HFFc6 (cell line): ENCODE measurements at places on chromosomes 1 and 21.

GRCh38 chr1:214563881-214564280 lies 12.5 kb upstream of the PTPN14 start:
- DNase-seq: no peak

- peak; percentile 49 for DNase-seq
Measured at GRCh38 chr1:145918992-145919939, 749 bp upstream of the PEX11B start.

- peak; percentile 83 for DNase-seq
Measured at GRCh38 chr1:243924188-243924587, 74.1 kb upstream of the AKT3 start.

DNA sequence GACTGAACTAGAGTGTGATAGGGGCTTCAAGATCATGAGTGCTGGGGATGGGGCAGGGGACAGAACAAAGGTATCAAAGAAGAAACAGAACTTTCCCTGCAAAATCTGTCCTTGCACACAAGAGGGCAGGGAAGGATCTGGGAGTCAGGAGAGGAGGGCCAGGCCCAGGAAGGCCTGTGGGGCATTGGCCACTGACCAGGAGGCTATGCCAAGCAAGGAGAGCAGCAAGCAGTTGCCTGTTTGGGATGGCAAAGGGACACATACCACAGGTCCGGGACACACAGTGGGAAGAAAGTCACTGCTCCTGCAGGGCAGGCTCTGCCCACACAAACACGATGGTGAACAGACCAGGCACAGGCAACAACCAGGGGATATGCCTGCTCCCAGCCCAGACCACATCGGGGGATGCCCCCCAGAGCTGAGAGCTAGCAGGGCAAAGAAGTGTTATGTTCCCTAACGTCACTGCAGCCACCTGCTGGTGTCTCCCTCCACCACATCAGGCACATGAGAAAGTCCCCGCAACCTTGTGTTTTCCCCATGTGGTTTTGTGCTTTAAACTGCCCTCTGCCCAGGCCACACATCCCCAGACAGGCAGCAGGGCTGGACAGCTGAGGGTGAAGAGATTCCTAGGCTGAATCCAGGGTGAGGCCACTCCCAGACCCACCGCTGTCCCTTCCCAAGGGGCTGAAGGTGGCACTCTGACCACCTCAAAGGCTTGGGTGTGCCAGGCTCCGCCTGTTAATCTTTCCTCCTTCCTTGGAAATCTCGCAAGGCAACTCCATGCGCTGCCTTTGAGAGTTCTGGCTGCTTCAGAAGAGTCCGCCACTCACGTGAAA lies 53.6 kb downstream of the KIF21B start:
- no peak for DNase-seq

DNA sequence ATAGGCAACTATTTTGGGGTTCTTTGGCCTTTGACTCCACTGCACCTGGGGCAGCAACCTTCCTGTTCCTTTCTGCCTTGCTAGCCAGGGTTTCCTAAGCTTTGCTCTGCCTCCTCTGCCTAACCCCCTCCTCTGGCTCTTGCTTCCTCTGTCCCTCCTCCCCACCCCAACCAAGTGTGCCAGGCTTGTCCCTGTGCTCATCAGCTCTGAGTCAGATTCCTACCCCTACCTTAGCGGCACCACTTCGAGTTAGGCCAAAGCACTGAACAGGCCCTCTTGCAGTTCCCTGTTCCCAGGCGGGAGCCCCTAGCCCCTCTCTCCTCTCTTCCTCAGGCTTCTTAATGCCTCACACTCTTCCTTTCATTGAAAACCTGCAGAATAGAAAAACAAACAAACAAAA lies 74.8 kb upstream of the HAO2 start:
- no peak for DNase-seq

DNA sequence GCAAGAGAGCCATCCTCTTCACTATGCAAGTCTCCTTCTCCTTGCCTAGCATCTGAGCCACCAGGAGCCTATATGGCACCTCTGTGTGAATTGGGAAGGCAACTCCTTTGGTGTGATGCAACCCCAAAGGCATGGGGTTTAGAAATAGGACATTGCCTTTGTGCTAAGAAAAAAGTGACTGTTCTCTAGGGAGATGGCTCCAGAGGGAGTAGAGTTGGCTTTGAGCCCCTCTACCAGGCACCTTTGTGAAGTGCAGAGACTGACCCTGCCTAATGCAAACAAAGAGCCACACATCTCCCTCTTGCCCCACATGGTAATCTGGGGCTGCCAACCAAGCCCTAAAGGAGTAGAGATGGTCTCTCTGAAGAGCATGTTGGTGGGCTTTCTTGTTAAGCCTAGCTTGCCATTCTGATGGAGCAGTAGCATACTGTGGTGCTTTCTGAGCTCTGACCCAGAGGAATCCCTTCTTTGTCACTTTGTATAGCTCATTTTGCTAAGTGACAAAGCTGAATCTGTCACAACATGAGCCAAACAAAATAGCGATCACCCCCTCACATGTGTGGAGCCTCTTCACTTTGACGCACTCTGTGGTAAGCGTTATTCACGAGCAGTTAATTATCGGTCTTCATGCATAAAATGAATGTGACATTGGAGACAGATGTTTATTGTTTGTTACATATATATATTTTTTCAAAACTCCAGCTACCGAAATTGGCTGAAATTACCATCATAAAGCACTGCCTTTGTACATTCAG lies 74.4 kb downstream of the RWDD3 start:
- no peak for DNase-seq
